ENCODE measurements at places on chromosomes 5 and 9.

GRCh38 chr5:35237580-35238376 lies 7.5 kb upstream of the PRLR start:
- peaks cover 19% of the 10 kb centered on the region for H3K27me3 ChIP-seq
- DNase-seq, result no peak
- no peak overlapping the region for H3K4me3 ChIP-seq
- H3K27ac ChIP-seq, result no peak overlapping the region
- no peaks in the 10 kb centered on the region for H3K36me3 ChIP-seq
- H3K4me1 ChIP-seq, result no peaks in the 10 kb centered on the region

DNA sequence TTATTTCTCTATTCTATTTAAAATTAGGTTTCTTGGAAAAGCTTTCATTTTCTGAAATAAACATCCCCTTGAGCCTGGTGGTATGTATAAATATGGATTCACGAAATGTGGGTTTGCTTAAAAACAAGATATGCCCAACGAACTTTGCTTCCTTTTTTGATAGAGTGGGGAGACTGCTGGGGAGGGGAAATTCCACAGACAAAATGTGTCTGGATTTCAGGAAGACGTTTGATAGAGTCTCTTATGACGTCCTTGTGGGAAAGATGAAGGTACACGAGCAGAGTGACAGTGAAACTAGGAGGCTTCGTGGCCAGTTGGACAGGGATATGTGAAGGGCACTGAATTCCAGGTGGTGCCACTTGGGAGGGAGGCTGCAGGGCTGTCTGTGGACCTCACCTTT lies 84.5 kb upstream of the RPS23 start:
- H3K27ac ChIP-seq, result no peak overlapping the region
- H3K27me3 ChIP-seq, result peaks cover 27% of the 10 kb centered on the region
- no peaks in the 10 kb centered on the region for H3K36me3 ChIP-seq
- no peak overlapping the region for H3K4me3 ChIP-seq

DNA sequence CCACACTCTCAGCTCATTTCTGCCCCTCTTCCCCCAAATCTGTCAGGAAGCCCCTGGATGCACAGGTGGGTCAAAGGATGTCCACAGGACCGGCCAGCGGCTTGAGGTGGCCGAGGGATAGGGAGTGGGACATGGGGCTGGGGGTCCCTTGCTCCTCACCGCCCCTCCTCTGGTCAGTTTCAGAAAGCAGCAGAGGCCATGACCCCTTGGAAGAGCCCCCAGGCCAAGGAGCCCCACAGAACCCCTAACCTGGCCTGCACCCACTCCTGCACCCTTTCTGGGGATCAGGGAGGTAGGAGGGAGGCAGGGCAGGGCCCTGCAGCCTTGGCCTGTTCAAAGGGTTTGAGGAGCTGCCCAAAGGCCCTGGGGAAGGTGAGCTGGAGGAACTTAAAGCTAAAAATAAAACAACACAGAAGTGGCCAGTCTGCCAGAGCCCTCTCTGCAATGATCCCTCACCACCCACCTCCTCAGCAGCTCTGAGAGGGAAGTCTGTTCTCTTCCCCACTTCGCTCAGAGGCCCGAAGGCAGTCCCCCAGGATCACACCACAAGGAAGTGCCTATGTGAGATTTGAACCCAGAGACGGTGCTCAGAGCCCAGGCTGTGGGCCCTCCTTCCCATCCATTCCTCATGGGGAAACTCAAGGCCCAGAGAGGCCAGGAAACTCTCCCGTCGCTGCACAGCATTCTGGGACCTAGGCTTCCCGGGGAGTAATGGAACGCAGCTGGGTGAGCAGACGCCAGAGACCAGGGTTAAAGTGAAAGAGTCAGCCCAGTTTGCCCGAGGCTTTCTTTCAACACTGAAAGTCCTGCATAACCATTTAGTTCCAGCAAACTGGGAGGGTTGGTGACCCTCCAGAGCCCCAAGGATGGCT lies 910 bp downstream of the ENG start:
- H3K4me3 ChIP-seq, result peak overlapping the region; percentile 94
- no peak for DNase-seq

- peaks cover 9% of the 10 kb centered on the region for H3K4me1 ChIP-seq
- peaks cover 20% of the 10 kb centered on the region for H3K36me3 ChIP-seq
- DNase-seq, result no peak
- no peaks in the 10 kb centered on the region for H3K27me3 ChIP-seq
- peak overlapping the region; percentile 75 for H3K27ac ChIP-seq
Observed at GRCh38 chr9:132372177-132373095, 17.6 kb upstream of the SETX start.

DNA sequence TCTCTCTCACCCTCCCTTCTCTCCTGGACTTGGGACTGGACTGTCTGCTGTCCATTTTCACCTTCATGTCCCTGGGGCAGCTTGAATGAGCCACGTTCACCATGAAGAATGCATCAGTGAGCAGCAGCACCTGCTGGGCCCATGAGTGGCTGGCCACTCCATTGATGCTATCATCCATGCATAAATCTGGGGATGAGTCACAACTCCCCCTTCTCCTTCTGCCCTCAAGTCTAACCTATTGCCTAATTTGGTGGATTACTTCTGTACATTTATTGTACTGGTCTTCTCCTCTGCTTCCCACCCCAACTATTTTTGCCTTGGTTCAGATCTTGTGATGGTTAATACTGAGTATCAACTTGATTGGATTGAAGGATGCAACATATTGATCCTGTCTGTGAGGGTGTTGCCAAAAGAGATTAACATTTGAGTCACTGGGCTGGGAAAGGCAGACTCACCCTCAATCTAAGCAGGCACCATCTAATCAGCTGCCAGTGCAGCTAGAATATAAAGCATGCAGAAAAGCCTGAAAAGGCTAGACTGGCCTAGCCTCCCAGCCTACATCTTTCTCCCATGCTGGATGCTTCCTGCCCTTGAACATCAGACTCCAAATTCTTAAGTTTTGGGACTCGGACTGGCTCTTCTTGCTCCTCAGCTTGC lies 46.7 kb downstream of the GDNF start:
- peaks cover 72% of the 10 kb centered on the region for H3K27me3 ChIP-seq
- no peaks in the 10 kb centered on the region for H3K36me3 ChIP-seq
- no peaks in the 10 kb centered on the region for H3K4me1 ChIP-seq
- no peak overlapping the region for H3K4me3 ChIP-seq

- no peak overlapping the region for H3K27ac ChIP-seq
- no peaks in the 10 kb centered on the region for H3K27me3 ChIP-seq
- no peak overlapping the region for H3K4me3 ChIP-seq
- no peaks in the 10 kb centered on the region for H3K36me3 ChIP-seq
Observed at GRCh38 chr9:17928228-17928627, 349.4 kb downstream of the SH3GL2 start.

DNA sequence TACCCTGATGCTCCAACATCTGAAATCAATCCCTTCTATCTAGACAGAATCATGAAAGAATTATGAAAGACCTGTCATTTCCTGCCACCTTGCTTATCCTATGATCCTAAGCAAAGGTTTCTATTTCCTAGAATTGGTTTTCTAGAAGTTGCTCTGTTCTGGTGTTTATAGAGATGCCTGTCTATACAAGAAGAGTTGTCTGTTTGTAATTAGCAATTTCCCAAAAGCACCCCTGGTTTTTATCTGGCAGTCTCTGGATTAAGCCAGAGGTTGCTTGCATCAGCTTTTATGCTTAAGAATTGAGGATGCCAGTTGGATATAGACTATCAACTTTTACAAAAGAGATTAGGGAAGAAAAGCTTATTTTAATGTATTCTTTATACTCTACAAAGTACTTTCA lies 133.0 kb upstream of the EFNA5 start:
- no peaks in the 10 kb centered on the region for H3K36me3 ChIP-seq
- H3K27ac ChIP-seq, result no peak overlapping the region
- no peak for DNase-seq
- H3K4me1 ChIP-seq, result no peaks in the 10 kb centered on the region
- no peaks in the 10 kb centered on the region for H3K27me3 ChIP-seq

DNA sequence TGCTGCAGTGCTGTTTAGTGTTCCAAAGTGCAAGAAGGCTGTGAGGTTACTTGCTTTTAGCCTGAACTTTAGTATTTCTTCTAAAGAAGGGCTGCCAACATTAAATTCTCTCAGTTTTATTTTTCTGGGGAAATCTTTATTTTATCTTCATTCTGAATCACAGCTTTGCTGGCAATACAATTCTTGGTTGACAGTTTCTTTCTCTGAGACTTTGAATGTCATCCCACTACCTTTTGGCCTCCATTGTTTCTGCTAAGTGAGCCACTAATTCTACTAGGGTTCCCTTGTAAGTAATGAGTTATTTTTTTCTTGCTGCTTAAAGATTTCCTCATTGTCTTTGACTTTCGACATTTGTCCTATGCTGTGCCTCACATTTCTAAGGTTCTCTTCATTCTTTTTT lies 32.4 kb upstream of the SUSD1 start:
- DNase-seq, result no peak
- H3K27me3 ChIP-seq, result no peaks in the 10 kb centered on the region
- no peak overlapping the region for H3K4me3 ChIP-seq
- H3K36me3 ChIP-seq, result peaks cover 22% of the 10 kb centered on the region
- H3K27ac ChIP-seq, result no peak overlapping the region

DNA sequence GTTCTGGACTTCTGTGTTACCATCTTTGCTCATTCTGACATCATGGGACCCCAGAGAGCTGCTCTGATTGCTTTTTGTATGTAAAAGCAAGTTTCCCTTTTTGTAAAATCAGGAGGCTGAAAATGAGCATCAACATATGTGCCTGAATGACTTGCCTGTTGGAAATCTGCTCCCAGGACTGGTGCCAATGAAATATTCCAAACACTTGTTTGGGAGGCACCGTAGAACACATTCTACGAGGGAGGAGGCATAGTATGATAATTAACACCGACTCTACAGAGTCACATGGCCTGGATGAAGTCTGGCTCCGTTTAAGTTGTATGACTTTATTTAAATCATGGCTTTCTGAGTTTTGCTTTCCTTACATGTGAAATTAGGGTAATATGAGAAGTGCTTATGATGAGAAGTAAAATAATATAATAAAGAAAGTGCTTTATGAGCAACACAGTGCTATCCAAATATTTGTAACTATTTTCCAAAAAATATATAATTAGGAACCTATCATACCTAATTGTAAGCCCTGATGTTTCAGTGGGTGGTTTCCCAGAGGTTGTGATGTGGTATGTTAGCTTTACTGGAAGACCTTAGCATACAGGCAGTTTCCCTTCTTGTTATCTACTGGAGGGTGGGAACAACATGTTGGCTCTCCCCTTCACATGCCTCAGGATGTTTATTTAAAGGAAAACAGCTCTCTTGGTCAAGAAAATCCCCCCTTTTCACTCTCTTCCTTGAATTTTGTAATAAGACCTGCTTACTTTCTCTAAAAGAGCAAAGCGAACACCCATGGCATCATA lies 238.1 kb downstream of the FBXL7 start:
- no peak for DNase-seq
- no peaks in the 10 kb centered on the region for H3K4me1 ChIP-seq
- H3K27me3 ChIP-seq, result no peaks in the 10 kb centered on the region
- no peaks in the 10 kb centered on the region for H3K36me3 ChIP-seq
- no peak overlapping the region for H3K4me3 ChIP-seq

DNA sequence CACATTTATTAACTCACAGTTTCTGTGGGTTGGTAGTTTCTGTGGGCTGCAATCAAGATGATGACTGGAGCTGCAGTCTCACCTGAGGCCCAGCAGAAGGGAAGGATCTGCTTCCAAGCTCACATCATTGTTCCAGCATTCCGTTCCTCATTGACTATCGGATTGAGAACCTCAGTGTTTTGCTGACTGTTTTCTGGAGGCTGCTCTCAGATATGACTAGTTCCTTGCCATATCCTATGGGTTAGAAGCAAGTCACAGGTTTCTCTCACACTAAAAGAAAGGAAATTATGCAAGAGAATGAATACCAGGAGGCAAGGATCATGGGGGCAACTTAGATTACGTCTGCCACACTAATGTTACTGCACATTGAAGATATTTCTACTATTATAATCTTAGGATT lies 6.3 kb upstream of the ERAP1 start:
- H3K4me1 ChIP-seq, result peaks cover 35% of the 10 kb centered on the region
- no peak overlapping the region for H3K27ac ChIP-seq
- H3K27me3 ChIP-seq, result no peaks in the 10 kb centered on the region
- H3K4me3 ChIP-seq, result peak overlapping the region; percentile 56
- DNase-seq, result no peak

DNA sequence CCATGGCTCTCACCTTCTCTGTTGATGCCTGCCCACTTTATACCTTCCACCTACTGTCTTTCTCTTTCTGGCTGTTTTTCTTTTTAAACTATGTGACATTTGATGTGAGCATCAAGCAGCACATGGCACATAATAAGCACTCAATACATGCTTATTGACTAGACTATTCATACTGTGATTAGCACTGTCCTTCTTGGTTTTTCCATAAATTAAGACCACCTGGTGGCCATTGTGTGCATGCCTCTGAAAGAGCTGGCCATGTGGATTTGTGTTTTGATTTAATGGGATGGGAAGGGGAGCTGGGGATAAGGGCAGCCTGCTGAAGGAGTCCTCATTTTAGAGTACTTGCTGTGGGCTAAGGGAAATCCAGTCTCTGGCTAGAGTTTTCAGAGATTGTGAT lies 79.4 kb downstream of the ARHGEF28 start:
- H3K36me3 ChIP-seq, result no peaks in the 10 kb centered on the region
- H3K4me1 ChIP-seq, result no peaks in the 10 kb centered on the region
- no peak overlapping the region for H3K4me3 ChIP-seq
- no peak for DNase-seq
- H3K27ac ChIP-seq, result no peak overlapping the region
- no peaks in the 10 kb centered on the region for H3K27me3 ChIP-seq

- H3K4me3 ChIP-seq, result no peak overlapping the region
- no peak overlapping the region for H3K27ac ChIP-seq
- H3K36me3 ChIP-seq, result no peaks in the 10 kb centered on the region
- H3K27me3 ChIP-seq, result peaks cover 79% of the 10 kb centered on the region
- no peaks in the 10 kb centered on the region for H3K4me1 ChIP-seq
Observed at GRCh38 chr5:133799571-133800237, 168.7 kb downstream of the C5orf15 start.

GRCh38 chr5:34857161-34857560 lies 18.2 kb downstream of the TTC23L start:
- no peaks in the 10 kb centered on the region for H3K4me1 ChIP-seq
- H3K27me3 ChIP-seq, result peaks cover 17% of the 10 kb centered on the region
- H3K27ac ChIP-seq, result no peak overlapping the region

- no peaks in the 10 kb centered on the region for H3K36me3 ChIP-seq
- H3K27me3 ChIP-seq, result no peaks in the 10 kb centered on the region
- no peak overlapping the region for H3K4me3 ChIP-seq
- H3K4me1 ChIP-seq, result no peaks in the 10 kb centered on the region
Observed at GRCh38 chr5:52181403-52181802, 606.3 kb upstream of the ITGA1 start.

- peaks cover 14% of the 10 kb centered on the region for H3K4me1 ChIP-seq
- no peak overlapping the region for H3K4me3 ChIP-seq
- H3K27ac ChIP-seq, result no peak overlapping the region
- peaks cover 4% of the 10 kb centered on the region for H3K36me3 ChIP-seq
- DNase-seq, result no peak
- peaks cover 95% of the 10 kb centered on the region for H3K27me3 ChIP-seq
Observed at GRCh38 chr5:135547590-135548254, 12.0 kb upstream of the NEUROG1 start.

- H3K27me3 ChIP-seq, result no peaks in the 10 kb centered on the region
- no peak for DNase-seq
- no peak overlapping the region for H3K27ac ChIP-seq
- no peaks in the 10 kb centered on the region for H3K36me3 ChIP-seq
Observed at GRCh38 chr5:52523701-52524100, 264.0 kb upstream of the ITGA1 start.

- H3K36me3 ChIP-seq, result peaks cover 4% of the 10 kb centered on the region
- peaks cover 25% of the 10 kb centered on the region for H3K4me1 ChIP-seq
- peak overlapping the region; percentile 92 for H3K27ac ChIP-seq
- peak overlapping the region; percentile 67 for H3K4me3 ChIP-seq
- no peak for DNase-seq
- no peaks in the 10 kb centered on the region for H3K27me3 ChIP-seq
Observed at GRCh38 chr5:74578356-74579044, 62.0 kb downstream of the ENC1 start.

Measured in effector memory CD8-positive, alpha-beta T cell (primary cell).